Stimulated activated CD4-positive, alpha-beta T cell treated with anti-CD3 and anti-CD28 coated beads, Interleukin-15, amount 100 ng/mL, for 48 hours (primary cell): ENCODE measurements at places on chromosomes 12 and 14.
A peak's percentile ranks its signal among the peaks of the same experiment; 100 is the strongest.

DNA sequence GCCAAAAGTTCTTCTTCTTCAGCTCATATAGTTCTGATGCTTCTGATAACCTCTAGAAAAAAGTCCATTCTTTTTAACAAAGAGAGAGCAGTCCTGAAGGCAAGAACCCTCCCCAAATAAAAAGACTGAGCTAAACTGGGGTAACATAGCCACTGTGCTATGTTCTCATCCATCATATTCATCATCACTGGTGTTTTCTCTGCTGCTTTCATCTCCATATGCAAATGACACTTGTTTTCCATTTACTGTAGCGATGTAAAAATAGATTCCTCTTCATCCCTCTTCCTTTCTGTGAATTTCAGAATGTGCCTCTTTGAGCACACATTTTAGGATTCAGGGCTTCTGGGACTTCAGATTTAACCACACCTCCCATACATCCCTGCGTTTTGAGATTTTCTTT, 44.9 kb downstream of the GSC start:
- DNase-seq, result no peak

DNA sequence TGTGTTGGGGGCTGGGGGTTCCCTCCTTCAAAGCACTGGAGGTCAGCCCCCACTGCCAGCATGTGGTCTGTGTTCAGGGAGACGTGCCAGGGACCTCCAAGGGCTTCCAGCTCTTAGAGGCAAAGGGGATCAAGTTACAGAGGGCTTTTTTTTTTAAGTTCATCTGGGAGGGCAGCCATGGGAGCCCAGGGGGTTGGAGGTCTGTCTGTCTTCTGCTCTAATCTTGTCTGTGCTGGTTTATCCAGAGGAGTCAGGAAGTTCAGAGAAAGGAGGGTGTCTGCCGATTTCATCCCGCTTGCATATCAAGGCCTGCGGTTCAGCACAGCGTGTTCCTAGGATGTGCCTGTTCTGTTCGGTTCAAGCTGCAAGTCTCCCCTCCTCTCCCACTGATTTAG, 72.2 kb downstream of the TMEM132C start:
- no peak for DNase-seq

DNA sequence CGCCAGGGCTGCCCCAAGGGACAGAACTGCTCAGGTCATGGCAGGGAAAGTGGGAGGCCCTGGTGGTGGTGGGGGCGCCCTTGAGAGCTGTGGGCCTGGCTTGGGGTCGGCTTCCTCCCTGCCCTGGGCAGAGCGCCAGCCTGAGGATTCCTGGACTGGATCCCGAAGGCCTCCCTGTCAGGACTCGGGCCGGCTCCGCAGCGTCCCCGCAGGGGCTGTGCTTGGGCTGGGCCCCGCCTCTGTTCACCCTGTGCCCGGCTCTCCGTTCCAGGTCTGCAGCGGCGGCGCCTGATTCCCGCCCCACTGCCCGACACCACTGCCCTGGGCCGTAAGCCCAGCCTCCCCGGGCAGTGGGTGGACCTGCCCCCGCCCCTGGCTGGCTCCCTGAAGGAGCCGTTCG, 39.9 kb downstream of the KIF26A start:
- DNase-seq, result no peak

GRCh38 chr14:72788972-72789728, 104.8 kb downstream of the DPF3 start:
- no peak for DNase-seq

DNA sequence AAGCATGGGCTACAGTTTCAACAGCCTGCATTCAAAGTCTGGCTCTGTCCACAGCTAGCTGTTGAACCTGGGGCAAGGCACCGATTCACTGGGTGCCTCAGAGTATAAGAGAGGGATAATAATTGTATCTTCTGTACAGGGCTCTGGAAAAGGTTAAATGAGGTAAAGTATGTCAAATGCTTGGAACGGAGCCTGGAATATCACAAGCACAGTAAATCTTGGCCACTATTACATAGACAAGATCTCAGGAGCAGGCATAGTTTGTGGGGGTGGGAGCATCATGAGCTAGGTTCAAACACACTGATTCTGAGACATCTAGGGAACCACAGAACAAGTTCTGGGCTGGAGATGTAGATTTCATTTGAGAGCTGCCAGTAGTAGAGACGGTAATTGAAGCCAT, 203.7 kb upstream of the NUDT4 start:
- no peak for DNase-seq

GRCh38 chr12:130846369-130846768, 7.3 kb upstream of the STX2 start:
- no peak for DNase-seq

- no peak for DNase-seq
Measured at GRCh38 chr14:24314377-24315193, 3.3 kb downstream of the LTB4R start.

GRCh38 chr14:24837280-24838046, 203.5 kb upstream of the GZMB start:
- no peak for DNase-seq

- no peak for DNase-seq
Measured at GRCh38 chr12:126551869-126552268, 1486.6 kb downstream of the AACS start.

DNA sequence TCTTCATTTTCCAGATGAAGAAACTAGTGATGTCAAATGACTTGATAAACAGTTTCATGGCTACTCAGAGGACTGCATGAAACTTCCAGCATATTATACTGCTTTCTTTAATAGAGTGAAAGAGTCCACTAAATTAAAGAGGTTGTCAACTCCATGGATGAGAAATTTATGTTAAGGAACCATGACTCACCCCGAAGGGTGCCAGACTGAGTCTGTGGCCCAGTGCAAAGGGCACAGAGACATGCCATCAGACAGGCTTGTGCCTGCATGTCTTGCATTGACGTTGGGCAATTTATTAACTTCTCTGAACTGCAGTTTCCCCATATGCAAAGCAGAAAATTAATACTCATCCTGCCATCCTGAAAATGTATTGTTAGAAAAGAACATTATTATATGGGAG, 382.4 kb downstream of the APAF1 start:
- no peak for DNase-seq

DNA sequence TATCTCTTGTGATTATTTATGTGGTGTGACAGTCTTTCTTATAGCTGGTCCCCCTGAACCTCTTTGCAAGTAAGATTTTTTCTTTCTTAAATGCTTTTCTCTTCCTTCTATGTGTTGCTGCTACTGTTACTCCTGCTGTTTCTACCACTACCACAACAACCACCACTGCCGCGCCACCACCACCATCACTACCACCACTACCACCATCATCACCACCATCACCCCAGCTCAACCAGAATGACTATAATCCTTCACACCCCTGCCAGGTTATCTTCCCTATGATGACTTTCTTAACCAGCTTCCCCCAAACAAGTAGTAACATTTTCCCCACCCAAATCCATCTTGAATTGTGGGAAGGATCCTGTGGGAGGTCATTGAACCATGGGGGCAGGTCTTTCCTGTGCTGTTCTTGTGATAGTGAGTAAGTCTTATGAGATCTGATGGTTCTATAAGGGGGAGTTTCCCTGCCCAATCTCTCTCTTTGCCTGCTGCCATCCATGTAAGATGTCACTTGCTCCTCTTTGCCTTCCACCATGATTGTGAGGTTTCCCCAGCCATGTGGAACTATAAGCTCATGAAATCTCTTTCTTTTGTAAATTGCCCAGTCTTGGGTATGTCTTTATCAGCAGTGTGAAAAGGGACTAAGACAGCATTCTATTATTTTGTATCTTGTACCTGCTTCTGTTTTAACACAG, 52.2 kb downstream of the CHST11 start:
- no peak for DNase-seq

- peak; percentile 77 for DNase-seq
Measured at GRCh38 chr12:6869049-6870021, 2.0 kb downstream of the TPI1 start.

DNA sequence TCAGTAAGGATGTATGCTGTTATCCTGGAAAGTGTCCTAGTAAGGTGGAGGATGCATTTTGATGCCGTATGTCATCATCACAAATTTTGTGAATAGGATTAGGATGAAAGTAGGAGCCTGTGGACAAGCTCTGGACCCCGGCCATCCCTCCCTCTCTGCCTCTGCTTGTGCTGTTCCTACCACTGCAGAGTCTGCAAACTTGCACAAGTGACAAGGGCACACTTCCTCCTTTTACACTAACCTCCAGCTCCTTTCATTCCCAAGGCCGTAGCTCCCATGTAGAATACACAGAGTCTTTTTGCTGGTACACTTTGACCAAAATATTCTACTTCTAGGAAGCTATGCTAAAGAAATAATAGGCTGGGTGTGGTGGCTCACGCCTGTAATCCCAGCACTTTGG, 13.3 kb upstream of the TMCC3 start:
- DNase-seq, result no peak

DNA sequence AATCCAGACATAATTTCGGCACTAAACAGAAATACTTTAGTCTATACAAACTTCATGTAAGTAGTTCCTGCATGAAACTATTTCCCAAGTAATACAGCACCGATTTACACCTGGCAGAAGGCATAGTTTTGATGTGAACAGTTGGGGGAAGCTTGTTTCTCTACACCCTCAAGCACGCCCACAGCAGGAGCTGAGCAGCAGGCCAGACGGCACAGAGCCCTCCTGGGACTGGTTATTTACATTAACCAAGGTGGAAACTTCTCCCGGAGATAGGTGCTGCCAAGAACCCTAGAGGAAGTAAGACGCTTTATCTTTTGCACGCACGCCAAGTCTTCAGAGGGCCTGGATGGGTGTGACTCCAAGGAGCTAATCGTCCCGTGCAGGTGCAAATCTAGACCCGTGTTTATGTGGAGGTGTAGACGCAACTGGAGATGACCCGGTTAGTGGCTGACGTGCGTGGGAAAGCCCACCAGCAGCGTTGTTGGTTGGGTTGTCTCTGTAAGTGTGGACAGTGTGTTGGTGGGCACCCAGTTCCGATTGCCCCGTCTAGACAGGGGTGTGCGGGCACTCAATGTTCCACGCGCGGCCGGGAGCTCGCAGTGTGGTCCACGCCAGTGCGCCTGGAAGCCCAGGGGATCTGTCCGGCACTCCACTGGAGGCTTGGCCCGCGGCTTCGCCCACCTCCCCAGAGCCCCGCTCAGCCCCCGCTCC, 767 bp upstream of the TCP11L2 start:
- DNase-seq, result peak; percentile 17

- no peak for DNase-seq
Measured at GRCh38 chr12:2150833-2151232, 98.0 kb downstream of the CACNA1C start.

- DNase-seq, result no peak
Measured at GRCh38 chr12:48768736-48769135, 20.2 kb downstream of the ADCY6 start.

- DNase-seq, result no peak
Measured at GRCh38 chr14:49480979-49481498, 105.1 kb downstream of the RPS29 start.

DNA sequence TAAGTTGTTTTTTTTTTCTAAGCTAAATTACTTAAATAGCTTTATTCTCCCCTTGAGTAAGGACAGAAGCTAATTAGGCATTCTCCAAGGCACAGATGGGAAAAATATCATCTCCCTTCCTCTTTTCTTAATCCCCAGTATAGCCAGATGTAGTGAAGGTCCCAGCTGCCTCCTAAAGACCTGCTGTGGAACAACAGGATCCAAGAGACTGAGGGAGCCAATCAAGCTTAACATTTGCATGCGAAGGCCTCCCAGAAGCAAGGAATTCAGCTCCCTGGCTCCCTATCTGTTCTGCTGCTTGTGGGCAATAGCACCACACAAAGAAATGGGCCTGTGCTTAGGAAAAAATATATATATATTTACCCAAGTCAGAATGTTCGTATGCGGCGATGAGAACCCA, 255.2 kb downstream of the SYT1 start:
- DNase-seq, result no peak

- DNase-seq, result no peak
Measured at GRCh38 chr12:46435625-46436024, 63.1 kb upstream of the SLC38A2 start.

GRCh38 chr12:63206494-63206893, 55.5 kb upstream of the AVPR1A start:
- DNase-seq, result no peak

- no peak for DNase-seq
Measured at GRCh38 chr12:53254816-53255545, 13.1 kb upstream of the ESPL1 start.

DNA sequence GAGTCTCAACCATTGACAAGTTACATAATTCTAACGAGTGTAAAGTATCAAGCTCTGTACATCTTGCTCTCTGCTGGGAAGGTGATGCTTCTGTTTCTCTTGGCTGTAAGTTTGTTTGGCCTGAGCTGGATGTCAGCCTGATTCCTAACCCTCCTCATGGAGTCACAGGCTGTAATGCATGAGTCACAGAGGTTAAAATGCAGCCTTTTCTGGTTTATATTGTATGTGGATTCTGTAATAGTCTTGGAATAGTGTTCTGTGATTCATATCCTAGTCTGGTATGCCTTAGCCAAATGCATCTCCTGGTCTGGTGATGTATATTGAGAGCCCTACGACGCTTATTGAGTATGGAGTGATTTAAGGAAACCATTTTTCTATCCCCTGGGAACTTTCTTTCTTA, 104.5 kb upstream of the FRMD6 start:
- no peak for DNase-seq

DNA sequence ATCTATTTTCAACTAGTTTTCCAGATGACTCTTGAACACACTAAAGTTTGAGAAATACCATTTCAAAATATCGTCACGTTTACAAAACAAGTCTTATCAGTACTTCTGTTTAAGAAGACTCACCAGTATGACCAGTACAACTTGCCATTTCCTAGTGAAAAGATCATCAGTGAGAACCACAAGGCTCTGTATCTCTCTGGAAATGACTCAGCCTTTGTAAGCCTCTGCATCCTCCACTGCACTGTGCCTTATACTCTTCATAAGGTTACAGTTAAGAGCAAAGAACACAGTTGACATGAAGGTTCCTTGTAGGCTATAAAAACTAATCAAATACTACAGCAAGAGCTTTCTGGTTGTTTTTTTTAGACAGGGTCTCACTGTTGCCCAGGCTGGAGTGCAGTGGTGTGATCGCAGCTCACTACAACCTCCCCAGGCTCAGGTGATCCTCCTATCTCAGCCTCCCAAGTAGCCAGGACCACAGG, 5.7 kb upstream of the VTI1B start:
- no peak for DNase-seq

GRCh38 chr12:106883426-106883825, 72.3 kb upstream of the TMEM263 start:
- no peak for DNase-seq

GRCh38 chr12:109677279-109677691, 36.3 kb upstream of the FAM222A start:
- DNase-seq, result no peak
